ENCODE measurements at places on chromosomes 11 and 22.

GRCh38 chr22:19275919-19276600 is 15.5 kb downstream of the CLTCL1 start:
- no peak for DNase-seq

GRCh38 chr11:60130496-60130895 is 42.0 kb downstream of the MS4A2 start:
- DNase-seq = peak; percentile 41

- no peak for DNase-seq
These were observed 65.2 kb downstream of the PPP6R2 start for GRCh38 chr22:50408311-50408710.

DNA sequence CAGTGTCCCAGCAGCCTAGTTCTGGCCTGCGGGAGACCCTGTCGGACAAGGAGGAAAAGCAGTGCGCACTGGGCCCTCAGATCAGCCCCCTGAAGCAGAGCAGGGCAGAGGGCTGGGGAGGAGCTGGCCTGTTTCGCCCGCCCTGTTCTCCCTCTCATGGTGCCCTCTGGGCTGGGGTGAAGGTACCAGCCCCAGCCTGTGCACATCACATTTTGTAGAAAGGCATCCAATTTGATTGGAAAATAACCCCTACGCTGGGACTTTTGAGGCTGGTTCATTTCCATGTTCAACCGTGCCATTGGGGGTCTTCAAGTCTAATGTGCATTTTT is 832 bp upstream of the NAP1L4 start:
- no peak for DNase-seq

DNA sequence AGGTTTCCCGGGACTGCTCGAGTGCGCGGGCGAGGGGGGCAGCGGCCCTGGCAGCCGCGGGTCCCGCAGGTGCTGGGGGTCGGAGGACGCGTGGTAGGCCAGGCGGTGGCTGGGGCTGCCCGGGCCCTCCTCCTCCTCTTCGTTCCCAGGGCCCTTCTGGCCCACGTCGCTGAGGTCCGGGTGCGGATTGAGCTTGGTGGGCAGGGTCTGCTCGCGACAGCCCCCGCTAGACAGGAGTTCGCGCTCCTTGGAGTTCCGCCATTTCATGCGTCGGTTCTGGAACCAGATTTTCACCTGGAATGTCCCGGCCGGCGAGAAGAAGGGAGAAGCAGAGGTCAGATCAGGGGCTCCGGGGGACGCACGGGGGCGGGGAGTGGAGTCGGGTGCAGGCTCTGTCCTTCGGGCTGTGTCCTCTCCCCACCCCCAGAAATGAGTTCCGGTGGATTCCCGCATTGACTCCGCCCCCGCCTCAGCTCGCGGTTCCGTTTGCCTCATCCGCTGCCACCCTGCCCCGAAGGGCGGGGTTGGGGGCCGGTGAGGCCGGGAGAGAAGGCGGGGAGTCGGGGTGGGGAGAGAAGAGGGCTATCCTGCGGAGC is 3.9 kb downstream of the DBX1 start:
- no peak for DNase-seq

DNA sequence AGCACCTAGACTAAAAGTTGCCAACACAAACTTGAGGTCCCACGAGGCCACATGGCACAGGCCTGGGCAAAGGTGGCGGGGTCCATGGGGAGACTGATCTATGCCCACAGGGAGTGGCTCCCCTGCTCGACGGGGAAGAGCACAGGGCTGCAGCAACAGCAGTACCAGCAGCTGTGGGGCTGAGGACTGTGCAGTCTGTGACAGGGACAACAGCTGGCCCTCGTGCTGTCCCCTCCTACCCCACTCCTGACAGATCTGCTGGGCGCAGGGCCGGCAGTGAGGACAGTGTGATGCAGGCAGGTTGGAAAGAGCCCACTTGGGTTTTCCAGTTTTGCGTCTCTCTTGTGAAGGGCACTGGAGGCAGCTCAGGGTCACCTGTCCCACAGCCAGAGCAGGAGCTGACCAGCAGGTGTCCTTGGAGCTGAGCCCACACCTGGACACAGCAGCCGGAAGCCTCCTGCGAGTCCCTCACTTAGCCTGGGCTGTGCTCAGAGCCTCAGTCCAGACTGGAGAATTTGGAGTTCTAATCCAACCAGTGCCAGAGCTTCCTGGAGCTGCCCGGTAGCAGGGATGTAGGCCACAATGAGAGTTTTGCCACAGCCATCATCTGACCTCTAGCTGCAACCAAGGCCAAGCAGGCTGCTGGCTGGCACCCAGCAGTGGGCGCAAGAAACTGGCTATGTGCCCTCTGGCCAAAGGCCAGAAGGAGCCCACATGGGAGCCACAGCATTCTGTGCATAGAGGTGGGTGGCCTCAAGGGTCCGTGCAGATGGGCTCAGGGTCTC is 3.6 kb upstream of the GAS2L1 start:
- DNase-seq = no peak

DNA sequence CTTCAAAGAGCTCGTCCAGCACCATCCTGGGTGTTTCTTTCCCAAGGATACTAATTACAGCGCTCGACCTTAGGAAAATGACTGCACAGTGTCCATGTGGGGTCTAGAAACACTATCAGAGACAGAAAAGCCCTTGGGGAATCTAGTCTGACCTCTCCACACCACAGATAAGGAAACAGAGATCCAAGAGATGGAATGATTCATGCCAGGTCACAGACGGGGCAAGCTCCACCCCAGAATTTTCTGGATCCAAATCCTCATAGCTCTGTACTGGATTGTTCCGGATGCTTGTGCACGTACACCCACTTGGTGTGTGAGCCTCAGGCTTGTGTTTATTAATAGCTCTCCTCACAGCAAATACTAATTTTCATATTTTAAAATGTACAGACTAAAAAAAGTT is 11.3 kb downstream of the ABTB2 start:
- DNase-seq = no peak

DNA sequence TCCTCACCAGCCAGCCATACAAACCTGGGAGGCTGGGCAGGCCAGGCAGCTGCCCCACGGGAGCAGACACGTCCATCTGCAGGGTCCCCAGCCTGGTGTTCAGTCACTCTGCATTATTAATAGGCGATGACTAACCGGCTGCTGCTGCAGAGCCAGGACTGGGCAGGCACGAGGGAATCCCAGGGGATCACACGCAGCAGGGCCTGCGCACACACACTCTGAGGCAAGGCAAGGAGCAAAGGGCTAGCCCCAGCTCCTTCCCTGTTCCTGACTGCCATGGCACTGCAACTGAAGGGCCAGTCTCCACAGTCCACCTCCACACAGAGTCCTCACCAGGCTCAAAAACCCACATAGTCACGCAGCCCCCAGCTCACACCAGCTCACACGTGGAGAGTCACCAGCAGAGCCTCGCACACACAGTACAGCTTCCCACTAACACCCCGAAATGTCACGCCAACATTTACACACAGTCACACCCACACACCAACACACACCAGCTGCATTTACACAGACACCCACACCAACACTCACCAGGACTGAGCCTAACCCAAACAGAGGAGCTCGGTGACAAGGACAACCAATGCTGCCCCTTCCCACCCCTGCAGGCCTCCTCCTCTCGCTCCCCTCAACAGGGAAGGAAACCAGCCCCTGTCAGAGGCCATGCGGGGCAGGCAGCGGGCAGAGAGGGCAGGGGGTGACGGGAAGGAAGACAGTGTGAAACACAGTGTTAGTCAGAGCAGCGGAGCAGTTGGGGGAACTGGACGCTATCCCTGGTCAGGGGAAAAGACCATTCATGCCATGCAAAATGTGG is 47.3 kb downstream of the NRXN2 start:
- peak; percentile 45 for DNase-seq

- DNase-seq = no peak
These were observed 165.7 kb upstream of the GUCY1A2 start for GRCh38 chr11:107183953-107184352.

DNA sequence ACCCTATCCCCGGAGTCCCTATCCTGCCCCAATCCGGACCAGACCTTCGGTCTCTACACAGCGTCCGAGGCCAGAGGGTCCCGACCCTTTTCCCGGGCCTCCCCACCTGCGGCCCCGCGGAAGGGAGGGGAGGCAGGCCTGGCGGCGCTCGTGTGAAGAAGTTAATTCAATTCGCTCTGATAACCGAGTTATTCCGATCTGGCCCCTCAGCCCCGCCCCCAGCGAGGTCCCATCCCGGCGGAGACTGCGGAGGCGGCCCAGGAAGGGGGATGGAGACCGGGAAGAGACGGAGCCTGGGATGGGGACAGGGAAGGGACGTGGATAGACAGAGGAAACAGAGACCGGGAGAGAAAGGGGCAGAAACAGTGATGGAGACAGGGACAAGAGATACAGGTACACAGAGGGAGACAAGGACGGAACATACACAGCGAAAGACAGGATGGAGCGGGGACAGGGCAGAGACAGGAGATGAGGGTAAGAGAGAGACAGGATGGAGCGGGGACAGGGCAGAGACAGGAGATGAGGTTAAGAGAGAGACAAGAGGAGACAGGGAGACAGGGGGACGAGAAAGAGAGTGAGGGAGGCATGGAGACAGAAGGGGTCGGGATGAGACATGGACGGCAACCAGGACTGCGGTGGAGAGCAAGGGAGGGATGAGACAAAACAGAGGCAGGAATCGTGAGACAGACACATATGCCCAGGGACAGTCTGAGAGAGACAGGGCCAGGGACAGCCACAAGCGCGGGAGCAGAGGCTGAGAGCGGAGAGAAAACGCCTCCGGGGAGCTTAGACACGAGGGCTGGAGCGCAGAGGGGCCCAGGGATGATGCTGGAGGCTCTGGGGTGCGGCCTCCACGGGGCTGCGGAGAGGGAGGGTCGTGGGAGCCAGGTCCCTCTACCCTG is 636 bp upstream of the PHOX2A start:
- DNase-seq = no peak

DNA sequence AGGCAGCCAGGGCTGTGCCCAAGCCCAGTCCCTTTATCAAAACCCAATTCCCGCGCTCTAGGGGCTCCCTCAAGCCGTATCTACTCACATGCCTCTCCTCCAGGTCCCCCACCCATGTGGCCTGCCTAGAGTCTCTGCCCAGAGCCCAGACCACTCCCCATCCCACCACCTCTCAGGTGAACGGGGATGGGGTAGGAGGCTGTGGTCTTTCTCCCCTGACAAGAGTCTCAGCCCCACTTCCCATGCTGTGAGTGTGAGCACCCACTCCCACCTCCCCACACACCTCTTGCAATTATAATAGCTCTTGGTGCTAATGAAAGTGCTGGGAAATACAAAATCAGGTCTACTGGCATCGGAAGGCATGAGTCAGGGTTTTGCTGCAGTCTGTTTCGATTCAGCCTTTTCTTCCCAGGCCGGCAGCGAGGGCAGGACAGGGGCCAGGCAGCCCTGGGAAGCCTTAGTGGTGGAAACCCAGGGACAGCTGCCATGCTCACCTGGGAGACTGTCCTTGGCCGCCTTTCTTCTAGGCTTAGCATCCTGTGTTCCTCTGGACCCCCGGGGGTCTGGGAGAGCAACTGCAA is 16.7 kb upstream of the TMPRSS4 start:
- DNase-seq = no peak

DNA sequence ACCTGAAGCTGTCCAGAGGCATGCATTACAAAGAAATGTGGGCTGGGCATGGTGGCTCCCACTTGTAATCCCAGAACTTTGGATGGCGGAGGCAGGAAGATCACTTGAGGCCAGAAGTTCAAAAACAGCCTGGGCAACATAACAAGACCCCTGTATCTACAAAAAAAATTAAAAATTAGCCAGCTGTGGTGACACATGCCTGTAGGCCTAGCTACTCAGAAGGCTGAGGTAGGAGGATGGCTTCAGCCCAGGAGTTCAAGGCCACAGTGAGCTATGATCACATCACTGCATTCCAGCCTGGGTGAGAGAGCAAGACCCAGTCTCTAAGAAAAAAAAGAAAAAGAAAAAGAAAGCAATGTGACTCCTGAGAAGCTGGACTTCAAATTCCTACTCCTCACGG is 138.5 kb upstream of the HSD17B12 start:
- no peak for DNase-seq

- no peak for DNase-seq
These were observed 5.8 kb downstream of the RAPSN start for GRCh38 chr11:47443028-47443700.

DNA sequence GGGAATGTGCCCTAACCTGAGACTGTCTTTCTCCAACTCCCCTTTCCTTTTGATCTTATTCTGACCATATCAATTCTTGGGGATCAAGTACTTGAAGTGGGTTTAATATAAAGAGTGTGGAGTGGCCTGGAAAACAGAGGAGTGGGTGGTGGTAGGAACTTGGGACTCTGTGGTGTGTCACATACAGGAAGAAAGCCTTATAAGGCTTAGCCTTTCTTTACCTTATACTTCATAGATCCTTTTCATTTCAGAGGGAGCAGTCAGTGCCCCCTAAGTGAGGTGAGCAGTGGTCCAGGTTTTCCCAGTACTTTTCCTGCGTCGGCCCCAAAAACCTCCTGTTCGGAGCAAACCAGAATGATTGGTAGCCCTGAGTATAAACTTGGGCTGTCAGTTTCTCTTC is 486 bp downstream of the OOSP1 start:
- no peak for DNase-seq

- no peak for DNase-seq
These were observed 46.2 kb downstream of the CSNK2A3 start for GRCh38 chr11:11306855-11307254.

DNA sequence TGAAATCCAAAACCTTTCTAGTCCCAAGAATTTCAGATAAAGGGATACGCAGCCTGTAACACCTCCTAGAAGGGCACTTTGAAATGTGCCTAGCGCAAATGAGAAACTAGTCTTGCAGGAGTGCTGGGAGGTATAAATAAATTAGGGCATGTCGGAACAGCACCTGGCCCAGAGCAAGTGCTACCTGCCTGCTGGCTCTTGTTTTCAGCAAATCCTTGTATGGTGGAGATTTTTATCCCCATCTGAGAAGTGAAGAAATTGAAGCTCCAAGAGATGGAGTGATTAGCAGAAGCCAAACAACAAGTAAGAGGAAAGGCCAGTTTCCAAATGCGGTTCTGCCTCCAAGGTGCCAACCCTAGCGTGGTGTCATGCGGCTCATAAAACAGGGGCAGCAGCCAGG is 36.7 kb upstream of the TFIP11 start:
- no peak for DNase-seq

GRCh38 chr11:826227-826621 is 1.5 kb upstream of the CRACR2B start:
- no peak for DNase-seq

DNA sequence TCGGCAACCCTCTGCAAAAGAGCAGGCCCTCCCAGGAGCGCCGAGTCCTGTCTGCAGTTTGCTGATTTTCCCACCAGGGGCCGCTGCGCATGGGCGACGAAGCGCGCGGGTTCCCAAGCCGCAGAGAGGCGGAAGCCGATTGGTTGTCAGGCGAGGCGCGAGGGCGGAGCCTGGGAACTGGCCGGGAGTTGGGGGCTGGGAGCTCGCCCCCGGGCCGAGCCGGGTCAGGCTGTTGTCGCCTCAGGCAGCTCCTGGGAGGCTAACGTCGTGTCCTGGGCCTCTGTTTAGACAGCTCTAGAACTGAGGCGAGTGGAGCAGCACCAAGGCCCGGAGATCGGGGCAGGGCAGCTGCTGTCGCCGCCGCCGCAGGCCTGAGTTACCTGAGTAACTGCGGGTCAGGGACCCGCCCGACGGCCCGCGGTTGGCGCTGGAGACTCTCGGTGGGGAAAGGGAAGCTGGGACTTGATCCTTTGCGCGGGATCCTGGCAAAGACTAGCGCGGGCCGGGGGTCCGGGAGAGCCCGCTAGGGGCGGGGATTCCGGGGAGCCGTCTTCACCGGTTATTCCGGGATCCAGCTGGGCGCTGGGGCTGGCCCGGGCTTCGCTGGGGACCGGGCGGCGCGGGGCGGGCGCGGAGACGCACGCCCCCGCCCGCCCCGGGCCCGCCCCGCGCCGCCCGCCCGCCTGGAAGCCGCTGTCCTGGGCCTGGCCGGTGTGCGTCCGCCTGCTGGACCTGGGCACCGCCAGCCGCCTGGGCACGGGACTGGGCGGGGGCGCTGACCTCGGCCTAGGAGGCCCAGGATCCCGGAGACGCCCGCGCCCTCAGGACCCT is at the start of gene STIM1:
Gene STIM1 (plus strand): TSS at position 688 of the 831 bp plus-strand sequence. CDS start 607 bp downstream, outside the sequence.
- DNase-seq = peak; percentile 98

- DNase-seq = no peak
These were observed 313.1 kb downstream of the TBC1D22A start for GRCh38 chr22:47075568-47075967.
